Stimulated activated CD4-positive, alpha-beta T cell treated with anti-CD3 and anti-CD28 coated beads, Interleukin-1b, Interleukin-23, amount 100 ng/mL, for 1 hour (primary cell): ENCODE measurements at places on chromosomes 5 and 9.
A peak's percentile ranks its signal among the peaks of the same experiment; 100 is the strongest.

- no peak for DNase-seq
Observed at GRCh38 chr5:35004200-35004599, 43.5 kb downstream of the AGXT2 start.

DNA sequence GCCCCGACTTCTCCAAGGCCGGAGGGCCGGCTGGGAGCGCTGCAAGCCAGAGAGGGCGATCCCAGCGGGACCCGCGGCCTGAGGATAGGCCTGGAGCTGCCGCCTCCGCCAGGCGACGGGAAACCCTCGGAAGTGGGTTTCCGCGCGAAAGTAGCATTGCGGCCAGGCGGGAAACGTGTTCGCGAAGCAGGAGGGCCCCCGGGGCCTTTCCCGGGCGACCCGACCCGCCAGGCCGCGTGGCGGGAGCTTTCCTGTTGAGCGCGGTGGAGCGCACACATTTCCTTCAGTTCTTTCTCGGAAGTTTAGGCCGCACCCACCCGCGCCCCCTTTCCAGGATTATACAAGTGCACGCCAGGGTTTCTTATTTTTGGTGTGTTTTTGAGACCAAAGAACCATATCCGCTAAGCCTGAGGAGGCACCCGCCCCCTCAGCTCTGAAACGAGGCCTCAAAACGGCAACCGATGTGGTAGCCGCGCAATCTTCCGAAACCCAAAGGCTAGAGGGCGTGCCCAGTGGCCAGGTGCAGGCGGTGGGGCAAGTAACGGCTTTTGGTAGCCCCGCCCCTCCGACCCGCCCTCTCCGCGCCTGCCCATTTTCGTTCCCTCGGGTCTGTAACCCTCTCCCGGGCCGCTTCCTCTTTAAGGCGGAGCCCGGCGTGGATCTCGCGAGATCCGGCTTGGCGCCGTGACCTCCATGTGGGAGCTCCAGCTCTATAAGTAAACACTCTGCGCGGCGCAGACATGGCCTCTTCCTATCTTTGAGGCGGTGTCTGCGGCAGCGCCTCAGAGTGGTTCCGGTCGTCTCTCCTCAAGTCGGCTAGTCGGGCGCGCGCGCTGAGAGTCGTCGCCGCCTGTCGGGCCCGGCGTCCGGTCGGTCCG, at the start of gene UHRF2:
UHRF2 (plus strand) TSS at position 713 of the 878 bp plus-strand sequence. CDS start 292 bp downstream, outside the sequence.
- DNase-seq, result peak; percentile 98

DNA sequence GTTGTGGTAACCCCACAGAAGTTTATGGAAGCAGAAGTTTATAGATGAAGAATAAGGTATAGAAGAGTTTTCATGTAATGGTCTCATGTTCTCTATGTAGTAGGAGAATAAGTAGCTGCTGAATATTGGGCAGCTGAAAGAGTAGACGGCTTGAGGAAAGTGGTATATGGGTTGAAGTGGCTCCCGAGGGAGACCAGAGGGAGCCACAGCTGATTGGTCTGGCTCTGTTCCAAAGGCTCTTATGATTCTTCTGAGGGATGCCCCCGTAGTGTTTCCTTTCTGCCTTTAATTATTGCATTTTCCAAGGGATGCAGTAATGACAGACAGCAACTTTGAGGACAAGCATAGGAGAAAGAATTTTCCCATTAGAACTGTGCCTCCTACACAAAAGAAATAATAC, 30.1 kb upstream of the TENT2 start:
- no peak for DNase-seq

DNA sequence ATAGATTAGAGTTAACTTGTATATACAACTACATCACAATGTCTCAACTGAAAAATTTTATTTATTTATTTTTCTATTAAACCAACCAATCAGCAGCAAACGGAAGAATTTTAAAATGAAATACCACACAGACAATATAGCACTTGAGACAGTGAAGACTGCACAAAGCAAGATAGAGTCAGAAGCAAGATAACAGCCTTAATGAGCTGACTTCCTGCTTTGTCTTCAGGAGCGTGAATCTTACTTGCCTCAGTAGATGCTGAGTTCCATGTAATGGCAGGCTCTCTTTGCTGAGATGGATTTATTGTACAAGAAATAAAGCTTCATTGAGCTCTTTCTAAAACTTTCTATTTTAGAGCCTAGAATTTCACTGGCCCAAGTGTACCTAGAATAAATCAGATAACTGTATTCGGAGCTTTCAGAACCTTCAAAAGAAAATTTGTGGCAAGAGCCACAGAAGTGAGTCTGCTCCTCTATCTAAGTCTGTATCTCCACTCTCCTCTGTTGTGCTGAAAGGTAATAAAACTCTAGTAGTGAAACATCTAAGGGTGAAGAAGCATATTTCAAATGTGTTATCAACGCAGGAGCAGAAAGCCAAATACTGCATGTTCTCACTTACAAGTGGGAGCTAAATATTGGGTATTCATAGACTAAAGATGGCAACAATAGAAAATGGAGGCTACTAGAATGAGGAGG, 83.3 kb upstream of the ANKRD55 start:
- DNase-seq, result no peak
